ENCODE measurements at places on chromosomes 16 and 17.

GRCh38 chr17:1592751-1593629 lies 30.4 kb upstream of the PITPNA start:
- no peak for DNase-seq

DNA sequence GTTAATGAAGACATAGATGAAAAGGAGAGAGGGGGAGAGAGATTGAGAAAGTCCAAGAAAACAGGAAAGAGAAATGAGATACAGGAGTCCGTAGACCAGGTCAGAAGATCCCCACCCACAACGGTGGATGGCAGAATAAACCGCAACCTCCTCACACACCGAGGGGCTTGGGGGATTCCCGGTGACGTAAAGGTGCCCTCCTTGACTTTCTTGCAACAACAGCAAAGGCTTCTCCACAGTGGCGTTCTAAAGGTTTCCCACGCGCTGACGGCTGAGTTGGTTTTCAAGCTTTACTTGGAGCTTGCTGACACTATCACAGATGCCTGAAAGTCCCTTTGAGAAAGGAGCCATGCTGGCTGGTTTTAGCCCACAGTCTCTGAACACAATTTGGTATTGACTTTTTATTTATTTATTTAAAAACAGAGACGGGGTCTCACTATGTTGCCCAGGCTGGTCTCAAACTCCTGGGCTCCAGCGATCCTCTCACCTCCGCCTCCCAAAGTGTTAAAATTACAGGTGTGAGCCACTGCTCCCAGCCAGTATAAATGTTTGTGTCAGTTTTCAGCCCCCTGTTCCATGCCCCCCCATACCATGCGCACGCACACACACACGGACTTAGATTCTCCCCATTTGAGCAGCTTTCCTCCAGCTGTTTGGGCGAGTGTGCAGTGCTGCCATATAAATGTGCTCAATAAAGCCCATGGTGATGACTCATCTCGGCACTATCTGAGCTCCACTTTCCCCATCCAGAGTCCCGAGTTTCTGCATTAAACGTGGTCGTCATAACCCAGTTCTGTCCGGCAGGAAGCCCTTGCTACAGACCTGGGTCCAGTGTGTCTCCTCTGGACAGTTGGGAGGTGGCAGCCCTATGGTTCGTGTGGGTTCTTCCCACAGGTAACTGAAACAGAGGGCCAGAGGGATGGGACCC lies 33.0 kb upstream of the SEC14L1 start:
- DNase-seq = peak; percentile 22

GRCh38 chr16:88809676-88810165 lies 2.0 kb downstream of the APRT start:
- DNase-seq = no peak

DNA sequence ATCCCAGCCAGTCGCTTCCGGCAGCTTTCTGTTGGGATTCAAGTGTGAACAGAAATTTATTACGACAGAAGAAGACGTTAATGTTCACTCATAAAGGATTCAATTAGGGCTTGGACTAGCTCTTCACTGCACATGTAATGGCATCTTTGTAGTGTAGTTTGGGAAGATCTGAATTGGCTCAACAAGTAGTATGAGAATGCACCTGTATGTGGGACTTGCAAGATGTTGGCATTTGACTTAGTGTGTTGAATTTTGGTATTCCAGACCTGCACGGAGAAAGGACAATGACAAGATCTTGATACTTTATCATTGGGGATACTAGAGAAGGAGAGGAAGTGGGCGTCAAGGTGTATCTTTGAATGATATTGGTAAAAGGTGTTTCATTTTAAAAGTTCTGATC lies 1.2 kb downstream of the PSMD11 start:
- DNase-seq = no peak

DNA sequence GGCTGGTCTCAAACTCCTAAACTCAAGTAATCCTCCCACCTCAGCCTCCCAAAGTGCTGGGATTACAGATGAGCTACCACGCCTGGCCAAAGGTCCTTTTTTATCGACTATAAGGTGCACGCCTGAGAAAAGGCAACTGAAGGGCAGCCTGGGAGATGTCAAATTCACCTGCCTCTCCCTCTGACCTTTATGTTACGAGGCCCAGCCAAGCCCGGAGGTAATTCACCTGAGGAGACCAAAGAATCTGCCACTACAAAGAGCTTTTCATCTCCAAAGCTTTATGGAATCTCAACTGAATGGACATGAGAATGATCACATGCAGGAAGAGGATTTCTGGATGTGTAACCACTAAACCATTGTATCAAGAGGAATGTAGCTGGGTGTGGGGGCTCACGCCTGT lies 37.2 kb downstream of the LYRM1 start:
- no peak for DNase-seq

DNA sequence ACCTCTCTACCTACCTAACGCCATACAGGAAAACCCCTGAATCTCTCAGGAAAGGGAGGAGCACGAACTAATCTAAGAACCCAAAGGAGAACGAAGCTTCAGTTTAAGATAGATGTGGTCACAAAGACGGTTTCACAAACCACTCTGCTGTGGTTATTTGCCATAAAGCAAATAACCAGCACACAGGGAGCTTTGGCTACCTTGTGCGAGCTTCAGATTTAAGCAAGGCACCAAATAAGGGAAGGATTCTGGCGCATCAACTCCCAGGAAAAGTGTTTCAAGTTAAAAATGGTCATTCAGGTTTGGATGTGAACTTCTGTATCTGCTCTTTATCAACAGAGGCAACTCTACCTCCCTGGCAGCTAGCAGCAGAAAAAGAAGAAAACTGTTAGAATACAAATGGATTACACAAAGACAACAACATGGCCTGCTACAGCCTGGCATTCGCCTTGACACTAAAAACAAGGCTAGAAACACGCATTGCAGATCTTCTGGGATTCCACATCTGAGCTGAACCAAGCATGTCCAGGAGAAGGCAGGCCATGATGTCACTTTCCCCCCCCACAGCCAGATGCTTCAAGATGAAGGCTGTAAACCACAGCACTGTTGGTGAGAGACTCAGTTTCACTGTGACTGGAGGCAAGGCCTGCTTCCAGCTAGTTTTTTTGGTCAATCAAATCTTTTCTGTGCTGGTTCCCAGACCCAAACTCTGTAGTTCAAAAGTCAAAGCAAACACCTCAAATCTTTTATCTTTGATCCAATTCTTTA lies 43.6 kb downstream of the SMG6 start:
- no peak for DNase-seq

DNA sequence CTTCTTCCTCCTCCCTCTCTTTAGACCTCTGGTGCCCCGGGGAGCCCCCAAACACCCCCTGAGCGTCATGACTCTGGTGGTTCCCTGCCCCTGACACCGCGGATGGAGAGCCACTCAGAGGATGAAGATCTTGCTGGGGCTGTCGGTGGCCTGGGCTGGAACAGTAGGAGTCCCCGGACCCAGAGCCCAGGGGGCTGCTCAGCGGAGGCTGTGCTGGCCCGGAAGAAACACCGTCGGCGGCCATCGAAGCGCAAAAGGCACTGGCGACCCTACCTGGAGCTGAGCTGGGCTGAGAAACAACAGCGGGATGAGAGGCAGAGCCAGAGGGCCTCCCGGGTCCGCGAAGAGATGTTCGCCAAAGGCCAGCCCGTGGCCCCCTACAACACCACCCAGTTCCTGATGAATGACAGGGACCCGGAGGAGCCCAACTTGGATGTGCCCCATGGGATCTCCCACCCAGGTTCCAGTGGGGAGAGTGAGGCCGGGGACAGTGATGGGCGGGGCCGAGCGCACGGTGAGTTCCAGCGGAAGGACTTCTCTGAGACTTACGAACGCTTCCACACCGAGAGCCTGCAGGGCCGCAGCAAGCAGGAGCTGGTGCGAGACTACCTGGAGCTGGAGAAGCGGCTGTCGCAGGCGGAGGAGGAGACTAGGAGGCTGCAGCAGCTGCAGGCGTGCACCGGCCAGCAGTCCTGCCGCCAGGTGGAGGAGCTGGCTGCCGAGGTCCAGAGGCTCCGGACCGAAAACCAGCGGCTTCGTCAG lies 7.5 kb downstream of the HEXIM2 start:
- DNase-seq = no peak

GRCh38 chr16:83705856-83706255 lies 101.9 kb upstream of the HSBP1 start:
- DNase-seq = no peak

DNA sequence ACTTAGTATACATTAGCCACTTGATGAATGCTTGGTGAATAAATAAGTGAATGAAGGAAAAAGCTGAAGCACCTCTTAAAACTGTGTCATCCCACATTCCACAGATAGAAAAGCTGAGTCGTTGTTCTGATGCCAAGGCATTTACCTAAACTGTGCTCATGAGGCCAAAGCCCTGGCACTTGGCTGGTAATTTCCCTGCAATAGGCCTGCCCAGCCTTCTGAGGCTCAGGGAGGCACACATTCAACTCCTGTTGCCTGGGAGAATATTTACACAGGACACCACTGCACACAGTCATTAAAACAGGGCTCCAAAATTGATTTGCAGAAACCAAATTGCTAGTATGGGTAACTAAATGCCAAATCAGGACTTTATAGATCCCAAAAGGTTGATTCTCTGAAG lies 333.0 kb upstream of the C16orf82 start:
- no peak for DNase-seq

DNA sequence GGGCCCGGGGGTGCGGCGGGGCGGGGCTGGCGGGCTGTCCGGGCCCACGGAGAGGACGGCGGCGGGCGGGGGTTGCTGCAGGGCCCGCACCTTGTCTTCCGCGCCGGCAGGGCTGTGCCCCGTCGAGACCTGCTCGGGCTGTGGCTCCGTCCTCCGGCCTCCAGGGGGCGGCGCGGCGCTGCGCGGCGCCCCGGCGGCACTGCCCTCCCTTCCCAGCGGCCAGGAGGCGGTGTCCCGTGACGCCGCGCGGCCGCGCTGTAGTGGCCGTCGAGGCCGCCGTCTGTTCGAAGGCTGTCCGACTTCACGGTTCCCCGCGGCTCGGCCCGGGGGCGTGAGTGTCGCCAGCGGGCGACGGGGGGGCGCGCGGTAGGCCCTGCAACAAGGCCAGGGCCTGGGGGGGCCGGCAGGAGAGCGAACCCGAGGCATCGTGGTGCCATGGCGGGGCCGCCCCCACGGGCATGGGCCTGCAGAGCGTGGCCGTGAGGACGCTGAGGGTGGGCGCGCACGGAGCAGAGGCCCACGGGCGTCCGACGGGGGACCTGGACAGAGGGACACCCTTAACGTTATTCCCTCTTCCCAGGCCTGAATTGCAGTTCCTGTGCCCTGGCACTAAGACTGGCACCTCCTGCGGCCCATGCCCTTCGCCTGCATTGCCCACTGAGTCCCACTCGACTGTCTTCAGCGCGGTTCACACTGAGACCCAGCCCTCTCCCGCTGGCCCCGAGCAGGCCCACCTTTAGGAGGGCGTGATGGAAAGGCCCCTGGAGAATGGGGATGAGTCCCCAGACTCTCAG lies at the start of gene PLEKHG4:
Gene PLEKHG4 (plus strand): TSS at position 237 of the 794 bp plus-strand sequence. CDS start 513 bp downstream, at position 750.
- DNase-seq = peak; percentile 73

DNA sequence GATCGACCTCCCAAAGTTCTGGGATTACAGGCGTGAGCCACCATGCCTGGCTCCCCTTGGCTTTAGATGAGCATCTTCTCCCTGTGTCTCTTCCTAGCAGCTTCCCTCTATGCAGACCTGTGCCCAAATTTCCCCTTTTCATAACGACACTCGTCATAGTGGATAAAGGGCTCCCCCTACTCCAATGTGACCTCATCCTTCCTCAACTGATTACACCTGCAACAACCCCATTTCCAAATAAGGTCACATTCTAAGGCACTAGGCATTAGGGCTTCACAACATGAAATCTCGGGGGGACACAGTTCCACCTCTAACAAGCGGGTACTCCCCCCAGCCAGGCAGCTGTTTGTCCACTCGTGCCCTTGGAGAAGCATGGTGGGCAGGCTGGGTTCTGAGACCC lies 10.3 kb downstream of the KIF19 start:
- DNase-seq = no peak

DNA sequence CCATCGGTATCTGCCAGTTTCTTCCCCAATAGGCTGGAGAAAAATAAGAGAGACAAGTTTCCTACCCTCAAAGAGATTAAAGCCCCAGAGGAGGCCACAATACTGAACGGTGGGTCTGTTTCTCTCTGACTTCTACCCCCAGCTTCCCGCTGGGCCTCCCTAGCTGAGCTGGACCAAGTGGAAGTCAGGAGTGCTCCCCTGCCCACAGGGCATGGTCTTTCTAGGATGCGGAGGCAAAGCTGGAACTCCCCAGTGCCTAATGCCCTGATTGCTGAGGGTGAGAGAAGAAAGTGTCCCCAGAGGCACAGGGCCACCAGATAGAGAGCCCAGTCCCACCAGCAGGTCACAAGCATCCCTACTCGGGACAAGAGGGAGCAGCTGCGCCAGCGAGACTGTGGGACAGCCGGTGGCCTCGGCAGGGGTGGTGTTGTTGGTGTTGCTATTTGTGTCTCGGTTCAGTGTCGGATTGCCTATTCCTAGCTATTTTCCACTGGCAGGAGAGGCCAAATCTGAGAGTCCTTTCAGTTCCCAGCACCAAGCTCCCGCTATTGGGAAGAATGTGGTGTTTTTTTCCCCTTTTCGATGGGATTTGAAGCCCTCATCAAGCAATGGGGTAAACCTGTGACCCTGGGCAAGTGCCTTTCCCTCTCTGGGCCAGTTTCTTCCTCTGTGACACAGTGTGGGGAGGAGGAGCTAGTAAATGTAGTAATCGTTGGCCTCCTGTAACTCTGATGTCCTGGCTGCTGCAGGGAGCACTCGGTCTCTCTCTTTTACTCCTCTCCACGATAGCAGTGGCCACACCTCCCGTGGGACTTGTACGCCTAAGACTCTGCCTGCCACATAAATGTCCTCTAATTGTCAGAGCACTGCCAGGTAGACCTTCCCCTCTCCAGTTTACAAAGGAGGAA lies 22.5 kb upstream of the TBX2 start:
- DNase-seq = no peak

DNA sequence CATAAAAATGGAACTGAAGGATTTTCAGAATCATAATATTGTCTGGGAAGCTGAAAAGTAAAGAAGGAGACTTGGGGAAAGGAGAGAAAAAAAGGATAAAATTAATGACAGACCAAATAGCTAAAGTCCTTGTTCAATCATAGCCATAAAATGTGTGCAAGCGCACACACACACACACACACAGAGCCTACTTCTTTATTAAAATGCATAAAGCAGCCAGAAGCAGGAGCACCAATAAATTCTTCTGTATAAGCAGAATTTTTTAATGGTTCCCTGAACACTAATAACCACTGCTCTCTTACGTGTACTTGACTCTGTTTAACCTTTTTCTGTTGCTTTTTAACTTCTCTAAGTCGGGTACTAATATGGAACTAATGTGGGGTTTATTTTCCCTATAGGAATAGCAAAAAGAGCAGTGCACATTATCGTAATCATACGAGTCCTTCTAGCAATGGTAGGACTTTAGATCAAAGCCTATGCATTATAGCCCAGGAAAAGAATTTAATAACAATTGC lies 131.0 kb upstream of the PSMD7 start:
- DNase-seq = no peak

- no peak for DNase-seq
Measured at GRCh38 chr17:46868689-46869187, 17.4 kb downstream of the WNT9B start.

DNA sequence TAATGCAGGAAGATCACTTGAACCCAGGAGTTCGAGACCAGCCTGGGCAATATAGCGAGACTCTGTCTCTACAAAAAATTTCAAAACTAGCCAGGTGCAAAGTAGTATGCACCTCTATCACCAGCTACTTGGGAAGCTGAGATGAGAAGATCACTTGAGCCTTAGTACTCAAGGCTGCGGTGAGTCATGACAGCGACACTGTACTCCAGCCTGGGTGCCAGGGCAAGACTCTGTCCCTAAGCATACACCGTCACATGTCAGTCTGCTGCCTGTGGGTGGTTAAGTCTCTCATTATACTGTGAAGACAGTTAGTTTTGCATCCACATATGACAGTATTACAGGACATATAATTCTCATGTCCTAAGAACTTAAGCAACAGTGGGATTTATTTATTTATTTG lies 21.8 kb downstream of the NMRAL1 start:
- no peak for DNase-seq

- DNase-seq = no peak
Measured at GRCh38 chr17:31653691-31654090, 205.4 kb downstream of the COPRS start.

Measured in stimulated activated CD4-positive, alpha-beta T cell treated with anti-CD3 and anti-CD28 coated beads, TNF-alpha, amount 100 ng/mL, for 1 hour (primary cell).